ENCODE measurements at places on chromosomes 12 and 14.

DNA sequence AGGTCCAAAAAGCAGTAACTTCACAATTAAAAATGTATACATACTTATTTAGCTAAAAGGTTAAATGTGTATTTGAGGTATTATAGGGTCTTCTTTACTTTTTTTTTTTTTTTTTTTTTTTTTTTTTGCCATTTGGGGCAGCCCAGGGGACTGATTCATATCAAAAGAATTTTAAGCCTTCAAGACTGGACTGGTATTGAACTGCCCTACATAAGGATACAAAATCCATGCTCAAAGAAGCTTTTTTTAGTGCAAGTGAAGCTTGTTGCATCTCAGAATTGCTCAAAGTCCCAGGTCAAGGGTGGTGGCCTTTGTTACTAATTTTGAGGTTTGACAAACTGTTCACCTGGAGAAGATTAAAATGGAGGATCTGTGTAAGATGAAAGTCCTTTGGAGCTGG, 124.0 kb downstream of the APAF1 start:
- no peak for DNase-seq

DNA sequence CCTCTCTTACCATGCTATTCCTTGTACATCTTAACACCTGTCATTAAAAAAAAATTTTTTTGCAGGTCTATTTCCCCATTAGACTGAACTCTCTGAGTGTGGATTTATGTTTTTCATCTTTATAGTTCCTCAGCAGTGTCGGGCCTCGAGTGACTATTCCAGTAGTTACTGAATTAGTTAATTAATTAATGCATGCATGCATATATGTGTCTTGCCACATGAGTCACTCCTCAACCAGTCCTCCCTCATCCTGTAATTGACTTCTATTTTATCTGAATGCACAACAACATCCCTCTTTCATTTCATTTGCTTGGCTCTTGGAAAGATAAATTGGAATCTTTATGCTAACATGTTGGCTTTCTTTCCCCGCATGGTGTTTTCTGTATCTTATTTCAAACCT, 35.6 kb downstream of the ERG28 start:
- DNase-seq: no peak

- no peak for DNase-seq
These were observed 81.9 kb upstream of the CCND2 start for GRCh38 chr12:4191642-4192041.

DNA sequence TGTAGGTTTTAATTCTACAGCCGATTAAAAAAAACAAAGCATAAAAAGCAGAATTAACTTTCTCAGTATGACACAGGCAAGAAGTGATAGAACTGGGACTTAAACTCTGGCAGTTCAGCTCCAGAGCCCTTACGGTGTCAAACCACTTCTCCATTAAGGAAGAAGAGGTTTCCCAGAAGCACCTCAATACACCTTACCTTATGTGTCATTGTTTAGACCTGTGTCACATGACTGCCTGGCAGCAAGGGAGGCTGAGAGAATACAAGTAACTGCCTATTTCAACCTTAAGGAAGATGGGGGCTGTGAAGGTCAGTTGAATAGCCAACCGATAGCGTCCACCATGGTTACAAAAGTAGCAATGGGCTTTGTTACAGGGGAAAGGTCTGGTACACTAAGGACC, 54.6 kb upstream of the ARHGAP5 start:
- no peak for DNase-seq

GRCh38 chr14:21084998-21085853, 13.2 kb downstream of the ZNF219 start:
- DNase-seq: no peak

DNA sequence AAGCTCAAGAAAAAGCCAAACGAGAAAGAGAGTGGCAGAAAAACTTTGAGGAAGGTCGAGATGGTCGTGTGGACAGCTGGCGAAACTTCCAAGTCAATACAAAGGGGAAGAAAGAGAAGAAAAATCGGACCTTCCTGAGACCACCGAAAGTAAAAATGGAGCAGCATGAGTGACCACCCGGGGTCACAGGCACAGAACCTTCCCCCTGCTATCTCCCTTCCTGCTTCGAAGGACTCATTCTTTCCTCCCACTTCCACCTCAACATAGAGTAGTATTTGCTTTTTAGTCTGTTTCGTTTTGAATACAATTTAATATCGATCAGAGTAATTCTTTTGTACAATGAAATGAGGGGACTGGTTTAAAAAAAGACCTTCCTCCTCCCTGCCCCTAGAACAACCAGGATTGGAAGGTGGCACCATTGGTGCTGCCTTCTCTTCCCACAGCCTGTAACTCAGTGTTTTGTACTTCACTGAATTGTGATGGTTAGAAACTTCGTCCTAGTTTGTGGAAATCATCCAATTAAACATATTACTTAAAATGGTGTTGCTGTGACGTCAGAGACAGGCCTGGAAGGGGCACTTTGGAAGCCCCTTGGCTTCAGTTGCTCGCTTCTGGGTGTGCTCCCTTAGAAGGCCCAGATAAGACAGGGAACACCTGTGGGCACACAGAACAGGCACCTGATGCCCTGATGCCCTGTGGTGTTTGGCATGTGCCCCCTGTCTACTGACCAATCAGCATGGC, 26.1 kb upstream of the NFKBIA start:
- no peak for DNase-seq

DNA sequence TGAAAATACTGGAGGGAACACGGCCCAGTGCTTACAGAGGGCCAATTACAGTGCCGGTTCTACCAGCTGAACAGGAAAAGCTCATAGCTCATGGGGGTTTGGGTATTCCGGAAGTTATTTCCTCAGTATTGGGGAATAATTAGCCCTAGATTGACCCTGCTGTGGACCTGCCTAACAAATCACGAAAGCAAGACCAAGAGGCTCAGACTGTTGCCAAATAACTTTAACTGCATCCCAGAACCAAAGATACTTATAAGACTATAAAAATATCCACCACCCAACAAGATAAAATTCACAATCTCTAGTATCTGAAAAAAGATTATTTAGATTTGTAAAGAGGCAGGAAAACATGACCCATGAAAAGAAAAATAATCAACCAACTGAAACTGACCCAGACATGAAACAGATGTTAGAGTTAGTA, 8.0 kb upstream of the OR5AU1 start:
- no peak for DNase-seq

DNA sequence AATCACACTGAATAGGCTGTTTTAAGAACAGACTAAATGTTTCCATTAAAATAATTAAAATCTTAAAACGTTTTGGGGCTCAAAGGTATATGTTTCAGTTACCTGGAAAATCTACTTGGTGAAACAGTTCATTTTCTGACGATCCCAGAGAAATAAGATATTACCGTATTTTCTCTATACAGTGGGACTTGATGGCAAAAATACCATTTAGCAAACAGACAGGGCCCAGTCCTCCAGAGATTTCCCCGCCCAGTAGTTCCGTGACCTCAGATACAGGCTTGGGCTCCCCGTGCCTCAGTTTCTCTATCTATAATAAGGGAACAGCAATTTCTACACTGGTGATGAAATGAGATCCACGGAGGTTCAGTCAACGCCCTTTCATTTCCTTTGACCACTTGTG, 304.4 kb downstream of the VRK1 start:
- no peak for DNase-seq

GRCh38 chr12:12725956-12726554, 8.9 kb downstream of the CDKN1B start:
- DNase-seq: no peak

DNA sequence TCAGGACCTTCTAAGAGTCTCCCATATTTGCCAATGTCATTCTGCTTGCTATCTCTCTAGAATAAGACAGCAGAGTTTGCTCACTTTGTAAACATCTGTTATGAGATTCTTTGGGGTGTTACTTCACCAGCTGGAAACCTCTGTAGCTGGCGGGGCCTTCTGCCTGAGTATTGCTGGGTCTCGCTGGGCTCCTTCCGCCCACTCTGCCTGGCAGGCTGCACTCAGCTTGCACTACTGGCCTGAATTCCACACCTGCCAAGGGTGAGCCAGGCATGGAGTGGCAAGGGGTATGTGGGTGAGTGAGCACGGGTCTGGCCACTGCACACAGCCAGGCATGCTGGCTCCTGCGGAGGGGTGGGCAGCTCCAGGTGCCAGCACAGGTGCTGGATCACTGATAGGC, 267.3 kb upstream of the PDE3A start:
- DNase-seq: no peak

DNA sequence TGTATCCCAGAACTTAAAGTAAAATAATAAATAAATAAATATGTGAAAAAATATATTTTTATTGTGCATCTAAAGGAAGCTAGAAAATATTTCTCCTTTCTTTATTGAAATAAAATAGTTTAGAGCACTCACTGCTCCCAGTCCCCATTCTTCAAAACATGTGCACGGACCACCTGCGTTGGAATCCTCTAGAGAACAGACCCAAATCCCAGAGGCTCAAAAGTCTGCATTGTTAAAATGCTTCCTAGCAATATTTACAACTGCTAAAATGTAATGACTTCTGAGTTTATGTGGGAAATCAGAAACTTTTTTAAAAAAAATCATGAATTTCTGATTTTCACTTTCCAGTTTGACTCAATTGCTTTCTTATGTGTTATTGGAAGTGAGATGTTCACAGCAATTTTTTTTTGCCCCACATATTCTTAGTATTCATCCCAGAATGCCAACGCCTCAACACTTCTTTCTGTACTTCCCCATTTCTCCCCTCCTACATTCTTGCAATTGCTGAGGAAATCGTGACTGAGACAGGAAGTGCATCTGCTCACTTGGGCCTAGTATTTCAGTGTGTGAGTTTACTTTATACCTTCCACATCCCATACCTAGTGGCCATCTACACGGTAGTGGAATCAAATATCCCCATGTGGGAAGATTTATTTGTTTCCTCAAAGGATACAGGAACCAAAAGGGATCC, 116.0 kb upstream of the FLRT2 start:
- no peak for DNase-seq

DNA sequence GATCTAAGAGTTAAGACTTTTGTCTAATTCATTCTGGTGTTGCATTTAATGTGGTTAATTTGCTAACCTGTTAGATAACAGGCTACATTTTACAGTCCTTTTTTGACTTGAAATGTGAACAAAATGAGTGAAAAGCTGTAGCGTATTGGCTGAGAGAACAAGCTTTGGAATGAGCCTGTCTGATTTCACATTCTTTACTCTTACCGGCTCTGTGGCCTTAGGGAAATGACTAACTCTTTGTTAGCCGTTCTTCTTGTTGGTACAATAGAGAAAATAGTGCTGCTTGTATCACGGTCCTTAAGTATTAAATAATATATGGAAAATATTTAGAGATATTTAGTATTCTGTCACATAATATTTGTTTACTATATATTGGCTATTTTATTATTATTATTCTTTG, 1.9 kb downstream of the MNAT1 start:
- DNase-seq: no peak

DNA sequence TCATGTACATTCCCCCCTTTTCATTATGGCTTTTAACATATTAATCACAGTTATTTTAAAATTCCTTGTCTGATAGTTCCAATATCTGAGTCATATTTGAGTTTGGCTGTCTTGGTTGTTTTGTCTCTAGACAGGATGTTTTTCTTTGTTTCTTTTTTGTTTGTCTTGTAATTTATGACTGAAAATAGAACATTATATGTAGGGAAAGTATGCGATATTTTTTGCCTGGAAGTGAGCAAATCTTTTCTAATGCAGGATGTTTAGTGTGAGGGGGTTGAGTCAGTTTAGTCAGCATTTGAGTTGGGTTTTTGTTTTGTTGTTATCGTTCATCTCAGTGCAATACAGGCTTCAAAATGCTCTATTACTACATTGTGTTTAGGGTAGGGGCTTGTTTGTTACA, 239.7 kb downstream of the SNAPC1 start:
- no peak for DNase-seq

GRCh38 chr12:57330992-57331391, 80.0 kb upstream of the STAC3 start:
- DNase-seq: no peak

DNA sequence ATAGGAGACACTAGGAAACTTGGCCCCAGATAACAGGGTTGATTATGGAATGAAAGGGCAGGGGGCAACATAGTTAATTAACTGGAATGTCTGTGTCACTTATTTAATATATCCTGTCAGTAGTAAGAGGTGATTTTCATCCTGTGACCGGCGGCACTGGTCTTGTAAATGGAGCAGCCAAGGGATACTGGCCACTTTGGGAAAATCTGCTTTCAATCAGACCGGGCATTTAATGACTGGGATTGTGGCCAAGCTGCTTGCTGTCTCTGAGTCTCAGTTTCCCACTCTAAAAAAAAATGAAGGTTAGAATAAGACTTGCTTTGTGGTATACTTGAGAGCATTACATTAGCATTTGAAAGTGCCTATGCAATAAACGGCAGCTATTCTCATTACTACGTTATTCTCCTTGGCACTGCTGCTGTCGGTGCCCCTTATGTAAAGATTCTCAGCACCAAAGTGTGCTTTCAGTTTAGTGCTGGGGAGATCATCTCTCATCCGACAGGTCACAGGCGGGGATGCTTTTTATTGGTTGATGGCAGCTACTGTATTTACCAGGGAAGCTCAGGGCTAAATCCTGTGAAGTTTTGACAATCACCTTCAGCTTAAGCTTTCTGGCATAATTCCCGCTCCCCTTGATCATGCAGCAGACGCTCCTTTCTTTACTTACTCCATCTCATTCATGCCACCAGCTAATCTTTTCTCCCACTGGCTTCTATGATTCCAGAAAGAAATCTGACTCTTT, 162.1 kb downstream of the ESRRB start:
- no peak for DNase-seq

GRCh38 chr12:11839091-11839641, 189.7 kb downstream of the ETV6 start:
- DNase-seq: no peak

GRCh38 chr12:78407722-78408121, 456.9 kb upstream of the SYT1 start:
- no peak for DNase-seq

DNA sequence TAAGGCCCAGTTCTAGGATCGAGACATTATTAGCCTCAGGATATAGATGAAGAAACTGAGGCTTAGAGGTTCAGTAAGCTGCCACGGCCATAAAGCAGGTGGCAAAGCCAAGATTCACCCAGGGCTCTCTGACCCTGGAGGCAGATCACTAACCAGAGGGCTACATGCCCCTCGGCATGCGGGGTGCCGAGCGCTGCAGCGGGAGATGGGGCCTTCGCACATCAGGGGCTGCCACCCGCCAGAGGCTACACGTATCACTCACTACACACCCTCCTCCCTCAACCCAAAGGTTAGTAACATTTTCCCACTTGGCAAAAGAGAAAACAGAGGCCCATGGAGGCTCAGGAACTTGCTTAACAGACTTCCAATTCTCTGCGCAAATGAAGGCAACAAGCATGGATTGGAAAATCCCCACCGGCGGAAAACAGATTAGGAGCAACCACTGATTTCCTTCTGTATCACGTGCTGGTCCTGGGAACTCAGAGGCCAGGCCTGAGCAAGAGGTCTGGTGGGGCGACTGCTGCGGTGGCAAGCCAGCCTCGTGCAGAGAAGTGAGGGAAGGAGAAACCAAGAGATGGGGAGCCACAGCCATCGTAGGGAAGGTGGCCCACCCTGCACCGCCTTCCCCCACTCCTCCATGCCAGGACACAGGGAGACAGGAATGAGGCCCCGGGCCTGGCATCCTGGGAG, 6.0 kb downstream of the CCDC85C start:
- DNase-seq: no peak

All from activated naive CD4-positive, alpha-beta T cell treated with anti-CD3 and anti-CD28 coated beads, Interleukin-2, amount 10 ng/mL, durations not matched to agents 7 days and 5 days (primary cell).